ENCODE measurements at places on chromosomes 1 and 21.

DNA sequence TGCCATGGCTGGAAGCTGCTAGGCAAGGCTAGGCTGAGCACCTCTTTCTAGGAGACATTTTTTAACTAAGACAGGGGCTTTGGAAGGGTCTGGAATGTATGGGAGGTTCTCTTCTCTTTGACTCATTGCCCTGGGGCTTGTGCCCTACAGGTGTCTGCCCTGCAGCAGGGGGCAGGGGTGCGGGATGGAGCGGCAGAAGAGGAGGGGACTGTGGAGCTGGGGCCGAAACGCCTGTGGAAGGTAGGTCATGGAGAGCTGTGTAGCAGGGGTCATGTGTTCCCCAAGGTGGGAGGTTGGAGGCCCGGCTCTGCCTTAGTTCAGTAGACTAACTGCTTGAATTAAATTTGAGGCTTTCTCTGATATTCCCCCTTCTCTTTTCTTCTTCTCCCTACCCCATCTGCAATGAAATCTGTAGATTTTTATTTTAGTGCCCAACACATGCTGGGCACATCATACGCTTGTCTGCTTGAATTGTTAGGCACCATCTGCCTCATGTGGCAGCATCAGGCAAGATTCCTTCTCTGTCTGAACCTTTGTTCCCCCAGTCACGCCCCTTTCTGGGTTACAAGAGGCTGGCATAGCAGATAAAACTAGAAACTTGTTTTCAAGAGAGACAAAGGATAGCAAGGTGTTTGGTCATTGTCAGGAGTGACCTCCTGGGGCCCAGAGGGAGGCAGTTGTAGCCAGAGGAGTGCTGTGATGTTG, 18.4 kb downstream of the PPFIA4 start:
- H3K4me1 ChIP-seq = no peaks in the 10 kb centered on the region
- peaks cover 1% of the 10 kb centered on the region for H3K27me3 ChIP-seq
- no peak overlapping the region for H3K4me3 ChIP-seq
- DNase-seq = no peak
- H3K27ac ChIP-seq = no peak overlapping the region
- H3K36me3 ChIP-seq = no peaks in the 10 kb centered on the region

GRCh38 chr1:158013840-158014730, 20.6 kb downstream of the KIRREL1 start:
- no peaks in the 10 kb centered on the region for H3K36me3 ChIP-seq
- H3K4me1 ChIP-seq = no peaks in the 10 kb centered on the region
- no peak overlapping the region for H3K27ac ChIP-seq
- DNase-seq = no peak

- H3K4me3 ChIP-seq = no peak overlapping the region
- H3K36me3 ChIP-seq = no peaks in the 10 kb centered on the region
- no peak overlapping the region for H3K27ac ChIP-seq
These were observed 144.6 kb downstream of the MAGI3 start for GRCh38 chr1:113534875-113535274.

- no peak for DNase-seq
- H3K27me3 ChIP-seq = no peaks in the 10 kb centered on the region
- H3K4me3 ChIP-seq = no peak overlapping the region
- H3K27ac ChIP-seq = no peak overlapping the region
- H3K4me1 ChIP-seq = no peaks in the 10 kb centered on the region
These were observed 286.9 kb upstream of the USP25 start for GRCh38 chr21:15442743-15443469.

GRCh38 chr1:67791686-67792085, 41.6 kb downstream of the GNG12 start:
- no peaks in the 10 kb centered on the region for H3K4me1 ChIP-seq
- no peak overlapping the region for H3K4me3 ChIP-seq
- H3K27me3 ChIP-seq = peaks cover 5% of the 10 kb centered on the region
- no peaks in the 10 kb centered on the region for H3K36me3 ChIP-seq

GRCh38 chr1:196481616-196482015, 126.6 kb downstream of the KCNT2 start:
- H3K4me3 ChIP-seq = no peak overlapping the region
- no peak for DNase-seq
- H3K4me1 ChIP-seq = no peaks in the 10 kb centered on the region
- no peaks in the 10 kb centered on the region for H3K36me3 ChIP-seq
- H3K27me3 ChIP-seq = no peaks in the 10 kb centered on the region
- H3K27ac ChIP-seq = no peak overlapping the region

GRCh38 chr1:105785021-105785420, 1271.5 kb upstream of the PRMT6 start:
- no peak overlapping the region for H3K27ac ChIP-seq
- H3K4me3 ChIP-seq = no peak overlapping the region
- no peaks in the 10 kb centered on the region for H3K27me3 ChIP-seq
- DNase-seq = no peak
- no peaks in the 10 kb centered on the region for H3K4me1 ChIP-seq

- H3K4me1 ChIP-seq = peaks cover 31% of the 10 kb centered on the region
- H3K27ac ChIP-seq = no peak overlapping the region
- no peaks in the 10 kb centered on the region for H3K27me3 ChIP-seq
- peaks cover 5% of the 10 kb centered on the region for H3K36me3 ChIP-seq
- DNase-seq = no peak
These were observed 78.7 kb upstream of the ADAM30 start for GRCh38 chr1:119975006-119975405.

DNA sequence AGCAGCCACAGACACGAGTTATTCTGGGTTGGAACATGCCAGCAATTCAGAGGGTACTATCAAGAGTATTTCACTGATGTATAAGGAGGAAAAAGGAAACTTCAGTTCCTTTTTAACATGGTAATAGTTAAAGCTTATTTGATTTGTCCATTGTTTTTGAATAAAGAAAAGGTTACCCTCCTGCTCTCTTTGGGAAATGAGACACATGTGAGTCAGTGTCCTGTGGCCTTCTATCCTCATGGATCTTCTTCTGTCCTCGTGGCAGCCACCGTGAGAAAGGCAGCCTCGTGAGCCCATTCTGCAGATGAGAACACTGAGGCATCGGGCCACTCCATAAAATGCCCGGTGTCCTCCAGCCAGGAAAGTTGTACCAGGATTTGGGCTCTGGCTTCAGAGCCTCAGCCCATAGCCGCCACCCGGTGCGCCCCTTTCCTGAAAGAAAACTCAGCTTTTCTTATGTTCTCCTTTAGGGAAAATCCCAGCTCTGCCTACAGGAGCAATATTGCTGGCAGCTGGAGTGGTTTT, 24.8 kb downstream of the KCNAB2 start:
- H3K27me3 ChIP-seq = no peaks in the 10 kb centered on the region
- peaks cover 10% of the 10 kb centered on the region for H3K36me3 ChIP-seq
- DNase-seq = no peak
- H3K27ac ChIP-seq = no peak overlapping the region
- peaks cover 44% of the 10 kb centered on the region for H3K4me1 ChIP-seq
- no peak overlapping the region for H3K4me3 ChIP-seq

DNA sequence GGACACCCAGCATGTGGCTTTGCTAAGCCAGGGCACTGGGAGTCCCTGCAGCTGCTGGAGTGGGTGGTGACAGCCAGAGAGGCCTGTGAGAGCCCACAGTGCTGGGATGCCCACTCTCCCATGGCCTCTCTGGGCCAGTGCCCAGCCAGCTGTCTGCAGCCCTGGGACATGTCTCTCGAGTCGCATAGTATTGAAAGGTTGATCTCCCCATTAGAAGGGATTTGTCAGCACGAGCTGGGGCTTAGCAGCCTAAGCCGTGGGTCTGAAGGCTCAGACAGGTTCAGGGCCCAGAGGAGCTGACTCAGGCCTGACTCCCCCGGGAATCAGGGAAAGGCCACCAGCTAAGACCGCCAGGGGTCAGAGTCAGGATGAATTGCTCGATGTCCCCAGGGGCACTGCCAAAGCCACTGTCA, 53.5 kb downstream of the FOXD2 start:
- no peak overlapping the region for H3K27ac ChIP-seq
- no peak overlapping the region for H3K4me3 ChIP-seq
- peaks cover 4% of the 10 kb centered on the region for H3K27me3 ChIP-seq
- DNase-seq = no peak
- H3K36me3 ChIP-seq = no peaks in the 10 kb centered on the region
- no peaks in the 10 kb centered on the region for H3K4me1 ChIP-seq

- H3K27ac ChIP-seq = no peak overlapping the region
- H3K4me3 ChIP-seq = no peak overlapping the region
- no peaks in the 10 kb centered on the region for H3K27me3 ChIP-seq
- H3K36me3 ChIP-seq = peaks cover 38% of the 10 kb centered on the region
- no peaks in the 10 kb centered on the region for H3K4me1 ChIP-seq
These were observed 10.2 kb downstream of the MMACHC start for GRCh38 chr1:45510036-45510971.

GRCh38 chr1:229643996-229644745, 18.1 kb downstream of the URB2 start:
- DNase-seq = no peak
- H3K27ac ChIP-seq = no peak overlapping the region
- H3K4me1 ChIP-seq = peaks cover 5% of the 10 kb centered on the region
- H3K27me3 ChIP-seq = peaks cover 2% of the 10 kb centered on the region
- peaks cover 22% of the 10 kb centered on the region for H3K36me3 ChIP-seq
- no peak overlapping the region for H3K4me3 ChIP-seq

- H3K4me1 ChIP-seq = peaks cover 19% of the 10 kb centered on the region
- H3K4me3 ChIP-seq = no peak overlapping the region
- H3K27ac ChIP-seq = peak overlapping the region; percentile 72
These were observed 17.0 kb downstream of the KDM5B start for GRCh38 chr1:202791077-202791747.

- H3K4me1 ChIP-seq = no peaks in the 10 kb centered on the region
- H3K27ac ChIP-seq = no peak overlapping the region
- H3K27me3 ChIP-seq = peaks cover 4% of the 10 kb centered on the region
- no peak for DNase-seq
These were observed 86.5 kb upstream of the KAZN start for GRCh38 chr1:14511796-14512585.

DNA sequence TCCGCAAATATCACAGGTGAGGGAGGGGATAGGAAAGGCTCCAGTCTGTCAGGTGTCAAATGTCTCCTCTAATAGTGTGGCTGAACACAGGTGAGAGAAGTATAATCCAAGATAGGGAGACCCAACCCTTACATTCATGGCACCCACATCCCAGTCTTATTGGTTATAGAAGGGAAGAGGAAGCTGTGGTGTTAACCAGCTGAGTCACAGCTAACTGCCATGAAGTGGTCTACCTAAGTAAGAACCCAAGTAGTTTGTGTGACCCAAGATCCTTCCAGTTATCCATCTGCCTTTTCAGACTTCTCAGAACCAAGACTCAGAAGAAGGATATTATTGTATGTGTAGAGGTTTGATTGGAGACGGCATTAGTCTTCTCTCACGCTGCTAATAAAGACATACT, 37.1 kb downstream of the DDAH1 start:
- peaks cover 6% of the 10 kb centered on the region for H3K27me3 ChIP-seq
- no peak for DNase-seq
- H3K4me3 ChIP-seq = no peak overlapping the region
- H3K36me3 ChIP-seq = no peaks in the 10 kb centered on the region

GRCh38 chr1:26401891-26402290, 8.7 kb upstream of the LIN28A start:
- H3K27me3 ChIP-seq = peaks cover 3% of the 10 kb centered on the region
- H3K27ac ChIP-seq = no peak overlapping the region
- no peaks in the 10 kb centered on the region for H3K36me3 ChIP-seq
- DNase-seq = no peak
- H3K4me3 ChIP-seq = no peak overlapping the region
- H3K4me1 ChIP-seq = no peaks in the 10 kb centered on the region

GRCh38 chr1:110600716-110601115, 5.4 kb downstream of the KCNA2 start:
- H3K27ac ChIP-seq = no peak overlapping the region
- no peaks in the 10 kb centered on the region for H3K36me3 ChIP-seq
- no peaks in the 10 kb centered on the region for H3K4me1 ChIP-seq
- peaks cover 11% of the 10 kb centered on the region for H3K27me3 ChIP-seq
- no peak for DNase-seq
- H3K4me3 ChIP-seq = no peak overlapping the region

DNA sequence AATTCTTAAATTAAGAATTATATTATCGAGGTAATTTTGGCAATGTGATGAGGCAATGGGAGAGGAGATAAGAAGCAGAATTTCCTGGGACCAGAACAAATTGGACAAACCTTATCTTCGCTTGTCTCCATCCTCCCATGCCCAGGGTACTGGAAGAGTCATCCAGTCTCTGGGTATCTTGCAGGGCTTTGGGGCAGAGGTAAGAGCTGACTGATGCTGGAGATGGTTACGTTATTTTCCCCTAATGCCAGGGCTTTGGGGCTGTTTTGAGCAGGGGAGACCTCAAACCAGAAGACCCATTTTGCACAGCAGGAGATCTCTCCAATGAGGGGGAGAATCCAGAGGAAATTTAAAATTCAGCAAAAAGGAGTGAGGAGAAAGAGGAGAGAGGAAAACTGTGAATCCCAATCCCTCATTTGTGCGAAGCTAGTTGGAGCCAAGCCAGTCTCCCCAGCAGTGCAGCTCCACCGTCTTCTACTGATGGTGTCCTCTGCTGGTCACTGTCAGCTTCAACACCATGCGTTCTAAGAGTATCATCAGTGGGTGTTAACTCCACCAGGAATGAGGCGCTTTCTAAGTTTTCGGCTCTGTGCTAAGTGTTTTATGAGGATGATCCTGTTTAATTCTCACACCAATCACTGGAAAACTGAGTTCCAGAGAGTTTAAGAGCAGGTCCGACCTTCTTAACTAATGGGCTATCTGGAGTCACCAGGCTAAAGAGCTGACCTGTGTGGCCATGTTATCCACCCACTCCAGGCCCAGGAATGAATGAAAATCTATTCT, 86.8 kb upstream of the CD34 start:
- no peaks in the 10 kb centered on the region for H3K4me1 ChIP-seq
- DNase-seq = peak; percentile 12
- no peak overlapping the region for H3K27ac ChIP-seq
- H3K36me3 ChIP-seq = no peaks in the 10 kb centered on the region
- no peak overlapping the region for H3K4me3 ChIP-seq

GRCh38 chr1:55826381-55827080, 611.4 kb upstream of the USP24 start:
- H3K27ac ChIP-seq = no peak overlapping the region
- H3K4me1 ChIP-seq = no peaks in the 10 kb centered on the region
- DNase-seq = no peak
- no peak overlapping the region for H3K4me3 ChIP-seq
- no peaks in the 10 kb centered on the region for H3K36me3 ChIP-seq

GRCh38 chr1:176837708-176838107, 326.8 kb downstream of the ASTN1 start:
- H3K4me1 ChIP-seq = no peaks in the 10 kb centered on the region
- H3K36me3 ChIP-seq = no peaks in the 10 kb centered on the region
- no peak for DNase-seq
- H3K27ac ChIP-seq = no peak overlapping the region
- no peaks in the 10 kb centered on the region for H3K27me3 ChIP-seq

DNA sequence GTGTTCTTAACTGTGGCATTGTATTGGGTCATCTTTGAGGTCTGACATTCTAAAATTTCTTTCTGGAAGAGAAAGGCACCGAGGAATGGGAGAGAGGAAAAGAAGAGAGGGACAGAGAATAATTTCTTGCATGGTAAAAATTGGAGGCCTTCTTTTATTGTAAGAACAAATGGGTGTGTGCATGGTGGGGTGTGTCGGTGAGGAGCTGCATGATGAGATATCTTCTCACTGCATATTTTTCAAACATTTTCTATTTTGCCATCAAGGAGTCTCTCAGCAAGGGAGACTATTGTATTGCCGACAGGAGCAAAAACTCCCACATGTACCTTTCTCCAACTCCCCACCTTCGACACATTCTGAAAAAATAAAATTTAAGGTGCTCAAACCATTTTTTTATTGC, 6.5 kb upstream of the CTSE start:
- no peaks in the 10 kb centered on the region for H3K4me1 ChIP-seq
- H3K27ac ChIP-seq = no peak overlapping the region
- peaks cover 6% of the 10 kb centered on the region for H3K27me3 ChIP-seq
- no peaks in the 10 kb centered on the region for H3K36me3 ChIP-seq

Measured in immature natural killer cell (primary cell).